Hippocampal formation (tissue), 2 donors: ENCODE measurements at places on chromosomes 3 and 15.

- DNase-seq, result no peak
Measured at GRCh38 chr3:190695994-190696393, 166.5 kb downstream of the GMNC start.

DNA sequence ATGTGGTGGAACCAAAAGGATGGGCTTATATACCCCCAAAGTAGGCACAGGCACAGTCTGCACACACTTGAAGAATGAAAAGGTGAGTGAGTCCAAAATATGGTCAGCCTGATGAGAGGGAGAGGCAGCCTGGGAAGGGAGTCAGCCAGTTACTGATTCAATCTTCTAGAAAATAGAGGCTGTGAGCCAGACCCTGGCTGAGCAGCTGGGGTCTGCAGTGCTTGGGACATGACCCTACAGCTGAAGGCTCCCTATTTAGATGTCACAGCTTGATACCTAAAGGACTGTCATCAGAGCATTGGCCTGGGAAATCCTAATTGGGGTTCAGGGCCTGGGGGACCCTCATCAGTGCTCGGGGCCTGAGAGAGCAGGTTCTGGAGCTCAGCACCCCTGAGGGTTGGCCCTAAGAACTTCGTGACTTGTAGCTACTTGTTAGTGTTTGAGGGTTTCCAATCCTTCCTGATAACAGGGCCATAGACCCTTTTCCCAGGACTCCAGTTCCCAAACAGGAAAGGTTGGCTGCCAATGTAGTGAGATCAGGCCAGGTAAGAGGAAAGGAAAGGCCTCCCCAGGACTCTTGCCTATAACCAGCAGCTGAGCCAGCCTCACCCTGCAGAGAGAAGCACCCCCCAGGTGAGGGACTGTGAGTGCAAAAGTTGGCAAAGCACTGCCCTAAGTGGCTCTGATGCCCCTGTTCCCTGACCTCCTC is 54.7 kb upstream of the SLCO2A1 start:
- no peak for DNase-seq

DNA sequence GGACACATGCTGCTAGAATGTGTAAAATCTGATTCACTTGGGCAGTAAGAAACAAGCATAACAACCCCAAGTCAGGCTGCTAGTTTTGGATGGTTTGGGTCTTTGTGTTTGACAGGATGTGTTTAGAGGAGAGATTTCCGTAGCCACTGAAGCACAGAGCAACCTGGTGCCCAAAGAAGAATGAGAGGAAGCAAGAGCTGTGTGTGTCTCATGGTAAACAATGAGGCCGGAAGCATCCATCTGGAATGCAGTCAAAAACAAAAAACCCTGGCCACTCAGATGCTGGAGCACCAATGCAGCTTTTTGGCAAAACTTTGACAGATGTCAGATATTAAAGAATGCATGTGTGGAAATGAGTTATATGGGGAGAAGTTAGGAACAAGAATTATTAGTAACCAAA is 39.4 kb upstream of the SNRK start:
- DNase-seq, result no peak

GRCh38 chr3:126107203-126107939 is 23.4 kb upstream of the SLC41A3 start:
- DNase-seq, result no peak

DNA sequence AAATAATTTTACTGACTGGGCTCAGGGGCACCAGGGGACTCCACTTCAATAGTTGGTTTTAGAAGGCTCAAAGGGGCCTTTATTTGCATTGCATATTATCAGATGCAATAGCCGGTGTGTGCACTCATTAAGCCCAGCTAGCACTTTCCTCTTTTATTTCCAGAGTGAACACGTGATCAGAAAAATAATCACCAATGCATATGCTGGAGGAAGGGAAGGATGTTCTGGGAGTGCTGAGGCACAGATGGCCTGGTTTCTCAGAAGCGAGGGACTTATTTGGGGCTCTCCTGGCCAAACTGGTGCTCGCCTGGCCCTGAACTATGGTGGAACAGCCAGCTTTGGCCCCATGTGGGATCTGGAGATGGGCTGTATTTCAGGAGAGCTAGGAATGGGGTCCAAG is 60.4 kb upstream of the SEC13 start:
- no peak for DNase-seq

GRCh38 chr15:64742385-64742784 is 33.0 kb downstream of the RBPMS2 start:
- DNase-seq, result no peak
